ENCODE measurements at places on chromosomes 2 and 18.

DNA sequence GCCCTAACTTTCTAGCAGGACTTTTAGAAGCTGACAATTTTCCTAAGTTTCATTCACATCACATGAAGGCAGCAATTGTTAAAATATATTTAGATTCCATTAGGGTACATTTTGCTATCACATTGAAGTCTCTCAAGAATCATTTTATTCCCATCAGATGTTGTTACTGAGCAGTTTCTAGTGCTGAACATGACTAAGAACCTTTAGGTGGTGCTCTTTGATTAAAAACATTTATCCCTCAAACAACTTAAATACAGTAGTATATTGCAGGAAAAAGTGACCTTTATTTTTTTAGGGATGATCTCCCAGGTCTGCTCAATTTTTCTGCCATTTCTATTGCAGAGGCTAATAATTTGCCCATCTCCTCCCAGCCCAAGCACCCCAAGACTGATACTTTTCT is 22.9 kb upstream of the NARS1 start:
- no peak for DNase-seq

DNA sequence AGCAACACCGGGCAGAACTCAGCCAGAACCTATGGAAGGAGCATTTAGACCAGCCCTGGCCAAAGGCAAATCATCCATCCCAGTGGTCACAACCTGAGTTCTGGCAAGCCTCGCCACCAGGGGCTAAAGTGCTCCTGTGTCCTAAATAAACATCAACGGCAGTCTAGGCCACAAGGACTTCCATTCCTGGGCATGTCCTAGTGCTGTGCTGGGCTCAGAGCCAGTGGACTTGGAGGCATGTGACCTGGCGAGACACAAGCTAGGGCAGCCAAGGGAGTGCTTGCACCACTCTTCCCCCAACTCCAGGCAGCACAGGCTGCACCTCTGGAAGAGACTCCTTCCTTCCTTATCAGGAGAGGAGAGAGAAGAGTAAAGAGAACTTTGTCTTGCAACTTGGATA is 69.0 kb downstream of the ST6GAL2 start:
- DNase-seq, result no peak

DNA sequence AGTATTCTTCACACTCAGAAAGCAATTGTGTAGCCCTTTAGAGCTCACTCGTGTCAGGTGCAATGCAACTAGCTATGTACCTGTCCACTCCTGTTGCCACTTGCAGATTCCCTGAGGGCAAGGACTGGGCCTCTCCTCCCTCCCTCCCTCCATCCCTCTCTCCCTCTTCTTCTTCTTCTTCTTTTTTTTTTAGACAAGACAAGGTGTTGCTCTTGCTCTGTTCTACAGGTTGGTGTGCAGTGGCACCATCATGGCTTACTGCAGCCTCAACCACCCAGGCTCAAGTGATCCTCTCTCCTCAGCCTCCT is 119.7 kb downstream of the ACKR3 start:
- DNase-seq, result no peak

DNA sequence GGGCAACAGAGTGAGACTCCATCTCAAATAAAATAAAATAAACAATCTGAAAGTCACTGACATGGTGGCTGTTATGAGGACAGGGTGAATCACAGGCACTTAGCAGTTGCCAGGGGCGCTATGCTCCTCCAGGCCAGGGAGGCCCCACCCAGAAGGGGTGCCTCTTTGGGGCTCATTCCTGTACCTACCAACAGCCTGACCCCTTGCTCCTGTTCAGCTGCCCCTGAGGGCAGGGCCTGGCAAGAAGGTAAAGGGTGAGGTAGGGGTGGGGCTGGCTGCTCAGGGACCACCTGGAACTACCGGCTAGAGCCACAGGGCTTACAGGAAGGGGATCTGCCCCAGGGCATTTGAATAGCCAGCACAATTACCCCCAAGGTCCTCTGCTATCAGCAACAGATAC is 60.3 kb downstream of the INPP5D start:
- DNase-seq, result no peak

DNA sequence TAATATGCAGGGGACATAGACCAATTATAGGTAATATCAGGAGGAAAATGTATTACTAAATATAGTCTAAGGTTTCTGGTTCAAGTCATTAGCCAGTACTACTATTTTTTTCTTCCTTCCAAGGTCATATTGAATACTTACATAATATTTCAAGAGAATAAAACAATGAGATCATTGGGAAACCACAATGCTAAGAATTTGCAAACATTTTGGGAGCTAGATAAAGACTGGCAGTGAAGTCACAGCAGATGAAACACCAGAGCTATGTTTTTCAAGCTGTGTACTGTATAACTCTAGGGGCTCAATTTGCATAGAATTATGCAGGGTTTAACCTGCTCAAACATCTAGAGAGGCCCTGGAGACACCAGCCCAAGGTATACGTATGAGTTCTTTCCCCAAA is 80.5 kb upstream of the KCNH7 start:
- no peak for DNase-seq

DNA sequence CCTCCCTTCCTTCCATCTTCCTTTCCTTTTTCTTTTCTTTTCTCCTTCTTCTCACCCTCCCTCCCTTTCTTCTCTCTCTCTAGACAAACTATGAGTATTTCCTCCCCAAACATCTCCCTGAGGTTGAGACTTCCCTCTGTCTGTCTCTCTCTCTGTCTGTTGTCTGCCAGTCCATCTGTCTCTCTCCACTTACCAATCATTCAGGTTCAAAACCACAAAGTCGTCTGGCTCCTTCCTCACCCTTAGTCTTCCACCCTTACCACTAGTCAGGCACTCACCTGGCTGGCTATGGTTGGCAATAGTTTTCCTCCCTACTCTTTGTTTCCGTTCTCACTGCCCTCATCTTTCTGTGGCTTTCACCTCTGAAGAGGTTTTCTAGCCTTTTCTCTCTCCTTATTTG is 12.9 kb downstream of the CCL20 start:
- DNase-seq, result no peak
